Aorta (tissue), 5 donors: ENCODE measurements at places on chromosomes 2 and 18.

- no peak for DNase-seq
These were observed 91.7 kb downstream of the KLF7 start for GRCh38 chr2:207073801-207074678.

- DNase-seq, result no peak
These were observed 397 bp downstream of the ZCCHC2 start for GRCh38 chr18:62523255-62523588.

- DNase-seq, result no peak
These were observed 11.6 kb downstream of the OXER1 start for GRCh38 chr2:42752314-42752713.

GRCh38 chr2:240214790-240215675 is 74.6 kb upstream of the OTOS start:
- DNase-seq, result peak; percentile 62

DNA sequence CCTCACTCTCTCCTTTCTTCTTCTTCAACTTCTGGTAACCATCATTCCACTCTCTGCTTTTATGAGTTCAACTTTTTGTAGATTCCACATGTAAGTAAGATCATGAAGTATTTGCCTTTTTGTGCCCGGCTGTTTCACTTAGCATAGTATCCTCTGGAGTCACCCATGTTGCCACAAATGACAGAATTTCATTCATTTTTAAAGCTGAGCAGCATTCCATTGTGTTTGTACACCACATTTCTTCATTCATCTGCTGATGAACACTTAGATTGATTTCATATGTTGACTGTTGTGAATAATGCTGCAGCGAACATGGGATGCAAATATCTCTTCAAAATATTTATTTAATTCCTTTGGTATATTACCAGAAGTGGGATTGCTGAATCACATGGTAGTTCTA is 133.6 kb upstream of the ERBB4 start:
- DNase-seq, result no peak

DNA sequence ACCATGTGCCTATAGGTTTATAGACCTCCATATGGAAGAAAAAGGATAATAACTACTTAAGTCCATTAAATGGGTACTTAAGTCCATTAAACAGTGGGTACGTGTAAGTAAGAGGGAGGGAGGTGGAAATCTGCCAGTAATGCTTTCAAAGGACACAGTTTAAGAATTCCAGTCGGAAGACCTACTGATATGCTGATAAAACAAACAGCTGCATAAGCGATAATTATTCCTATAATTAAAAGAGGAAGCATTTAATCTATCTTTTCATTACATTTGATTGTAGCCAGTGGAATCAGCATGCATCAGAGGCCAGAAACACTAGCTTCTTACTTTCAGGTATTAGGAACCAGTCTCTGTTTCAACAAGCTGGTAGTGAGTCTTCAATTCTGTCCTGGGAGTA is 96.4 kb upstream of the DDX18 start:
- DNase-seq, result no peak

- no peak for DNase-seq
These were observed 6.7 kb upstream of the TNFAIP6 start for GRCh38 chr2:151350579-151351195.

DNA sequence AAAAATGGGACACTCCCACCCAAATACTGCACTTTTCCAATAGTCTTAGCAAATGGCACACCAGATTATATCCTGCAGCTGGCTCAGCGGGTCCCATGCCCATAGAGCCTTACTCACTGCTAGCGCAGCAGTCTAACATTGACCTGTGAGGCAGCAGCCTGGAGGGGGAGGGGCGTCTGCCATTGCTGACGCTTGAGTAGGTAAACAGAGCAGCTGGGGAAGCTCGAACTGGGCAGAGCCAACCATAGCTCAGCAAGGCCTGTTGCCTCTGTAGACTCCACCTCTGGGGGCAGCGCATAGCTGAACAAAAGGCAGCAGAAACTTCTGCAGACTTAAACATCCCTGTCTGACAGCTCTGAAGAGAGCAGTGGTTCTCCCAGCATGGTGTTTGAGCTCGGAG is 110.4 kb downstream of the CTIF start:
- DNase-seq, result no peak

DNA sequence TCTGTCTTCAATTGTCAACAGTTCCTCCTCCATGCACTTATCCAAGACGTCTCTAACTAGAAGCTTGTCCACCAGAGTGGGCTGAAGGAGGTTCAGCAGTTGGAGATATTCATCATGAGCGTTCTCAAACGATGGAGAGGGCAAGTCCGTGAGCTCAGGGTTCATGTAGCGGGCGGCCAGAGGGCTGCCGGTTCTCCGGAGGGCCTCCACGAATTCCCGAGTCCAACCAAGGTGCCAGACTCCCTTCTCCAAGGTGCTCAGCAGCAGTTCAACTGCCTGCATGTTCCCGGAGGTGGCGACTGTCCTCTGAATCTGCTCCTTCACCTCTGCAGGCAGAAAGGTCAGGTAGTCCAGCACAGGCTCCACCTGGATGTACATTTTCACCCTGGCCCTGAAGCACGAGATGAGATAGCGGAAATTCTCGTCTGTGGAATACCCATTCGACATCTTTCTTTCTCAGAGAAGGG is 590 bp downstream of the IFIH1 start:
- DNase-seq, result peak; percentile 51

DNA sequence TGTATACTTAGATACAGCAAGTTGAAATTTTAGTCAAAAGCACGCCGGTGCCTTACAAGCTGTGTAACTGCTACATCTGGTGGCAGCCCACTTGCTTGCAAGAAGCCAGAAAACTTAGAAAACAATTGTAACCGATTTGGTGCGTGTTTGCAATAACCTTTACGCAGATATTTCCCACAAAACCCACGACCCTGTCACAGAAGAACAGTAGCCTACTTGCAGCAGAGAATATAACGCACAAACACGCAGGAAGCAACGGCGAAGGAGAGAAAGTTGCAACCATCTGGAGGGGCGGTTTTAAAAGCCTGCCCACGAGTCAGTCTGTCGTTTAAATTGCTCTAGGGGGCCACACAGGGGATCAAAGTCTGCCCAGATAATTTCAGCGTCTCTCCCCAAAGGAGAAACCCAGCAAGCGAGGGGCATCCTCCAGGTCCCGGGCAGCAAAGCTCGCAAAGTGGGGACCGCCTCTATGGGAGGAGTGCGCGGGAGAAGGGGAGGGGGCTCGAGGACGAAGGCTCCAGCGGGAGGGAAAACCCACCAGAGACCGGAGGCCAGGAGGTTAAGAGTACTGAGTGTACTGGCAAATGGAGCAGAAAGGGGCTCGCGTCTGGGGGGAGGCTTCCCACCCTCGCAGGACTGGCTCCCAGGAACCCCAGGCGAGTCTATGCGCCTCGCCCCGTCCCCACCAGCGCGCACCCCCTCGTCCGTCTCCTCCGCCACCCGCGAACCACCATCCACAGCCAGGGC is 1.1 kb downstream of the TLK1 start:
- peak; percentile 63 for DNase-seq

DNA sequence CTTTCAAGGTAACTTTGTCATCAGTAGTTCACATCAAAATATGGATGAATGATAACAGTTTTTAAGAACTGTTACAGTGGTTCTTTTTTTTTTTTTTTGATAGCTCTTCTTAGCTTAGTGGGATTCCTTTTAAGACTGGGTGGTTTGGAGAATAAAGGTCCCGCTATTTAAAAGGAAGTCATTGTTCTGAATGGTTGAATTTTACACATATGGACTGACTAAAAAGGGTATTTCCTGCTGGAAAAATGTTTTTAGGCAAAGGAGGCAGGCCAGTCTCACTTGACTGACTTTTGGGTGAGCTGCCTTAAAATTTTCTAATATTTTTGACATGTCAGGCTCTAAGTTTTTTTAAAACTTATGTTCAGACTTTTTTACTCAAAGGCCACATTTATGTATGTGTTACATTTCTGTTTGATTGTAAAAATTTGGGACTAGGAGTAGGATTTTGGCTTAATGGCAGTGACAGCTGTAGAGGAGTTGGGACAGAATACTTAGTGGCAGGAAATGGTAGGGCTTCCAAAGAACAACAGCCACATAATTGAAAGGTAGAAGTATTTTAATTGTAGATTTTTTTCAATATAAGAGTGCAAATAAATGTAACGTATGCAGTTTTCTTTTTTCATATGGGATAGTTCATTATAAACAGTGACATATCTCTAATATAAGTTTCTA is 13.7 kb downstream of the VAPA start:
- DNase-seq, result no peak

DNA sequence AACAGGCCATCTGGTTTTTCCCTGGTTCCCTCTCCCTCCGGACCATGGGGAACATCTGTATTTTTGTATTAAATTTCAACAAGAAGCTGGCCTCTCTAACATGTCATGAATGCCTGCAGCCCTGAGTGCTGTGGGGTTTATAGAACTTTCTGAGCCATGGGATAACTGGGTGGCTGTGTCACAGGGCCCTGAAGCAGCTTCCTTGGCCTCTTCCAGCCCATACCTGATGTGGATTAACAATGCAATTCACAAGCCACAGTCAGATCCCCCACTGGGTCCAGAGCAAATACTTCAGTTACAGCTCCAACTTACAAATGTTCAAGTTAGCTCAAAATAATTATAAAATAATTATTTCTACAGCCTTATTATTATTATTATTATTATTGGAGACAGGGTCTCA is 307.8 kb upstream of the CELF4 start:
- DNase-seq, result no peak

- peak; percentile 84 for DNase-seq
These were observed 18.8 kb upstream of the HAAO start for GRCh38 chr2:42810971-42811811.

GRCh38 chr2:69589973-69590652 is 53.4 kb downstream of the AAK1 start:
- no peak for DNase-seq

GRCh38 chr2:124267794-124268193 is 242.7 kb downstream of the CNTNAP5 start:
- no peak for DNase-seq

DNA sequence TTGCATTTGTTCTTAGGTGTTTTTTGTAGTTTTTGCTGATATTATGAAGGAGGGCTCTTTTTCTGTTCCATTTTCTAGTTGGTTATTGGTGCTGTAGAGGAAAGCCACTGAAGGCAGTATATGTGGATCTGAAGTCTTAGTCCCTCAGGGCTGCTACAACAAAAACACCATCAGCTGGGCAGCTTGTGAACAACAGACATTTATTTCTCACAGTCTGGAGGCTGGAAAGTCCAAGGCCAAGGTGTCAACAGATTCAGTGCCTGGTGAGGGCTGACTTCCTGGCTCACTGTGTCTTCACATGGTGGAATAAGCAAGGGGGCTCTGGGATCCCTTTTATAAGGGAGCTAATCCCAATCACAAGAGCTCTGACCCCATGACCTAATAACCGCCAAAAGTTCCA is 31.4 kb upstream of the HDAC4 start:
- no peak for DNase-seq

DNA sequence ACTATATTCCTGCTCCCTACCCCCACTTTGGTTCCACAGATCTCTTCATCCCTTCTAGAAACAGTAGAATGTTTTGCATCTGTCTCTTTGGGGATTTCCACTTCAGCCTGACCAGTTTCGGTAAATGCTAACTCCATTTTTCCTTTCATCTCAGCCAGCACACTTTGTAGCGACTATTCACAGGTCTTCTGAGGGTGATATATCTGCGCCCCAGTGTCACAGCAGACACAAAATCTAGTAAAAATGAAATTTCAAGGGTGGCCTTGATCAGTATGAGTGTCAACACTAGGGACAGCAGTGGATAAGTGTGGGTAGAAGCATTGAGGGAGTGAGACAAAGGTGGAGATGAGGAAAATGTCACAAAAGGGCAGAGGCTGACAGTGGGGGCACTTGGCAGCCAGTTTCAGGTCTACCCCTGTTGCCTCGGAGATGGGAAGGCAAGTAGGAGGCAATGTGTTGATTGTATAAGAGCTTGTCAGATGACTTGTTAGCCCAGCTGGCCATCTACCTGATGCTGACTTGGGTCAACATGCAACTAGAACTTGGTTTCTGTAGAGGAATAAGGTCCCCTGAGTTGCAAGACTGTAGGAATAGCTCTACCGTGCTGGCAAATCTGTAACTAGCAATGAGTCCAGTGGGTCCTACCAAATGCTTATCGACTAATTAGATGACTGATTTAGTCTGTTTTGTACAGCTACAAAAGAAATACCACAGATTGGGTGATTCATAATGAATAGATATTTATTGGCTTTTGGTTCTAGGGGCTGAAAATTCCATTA is 60.7 kb downstream of the CXCR4 start:
- DNase-seq, result no peak

DNA sequence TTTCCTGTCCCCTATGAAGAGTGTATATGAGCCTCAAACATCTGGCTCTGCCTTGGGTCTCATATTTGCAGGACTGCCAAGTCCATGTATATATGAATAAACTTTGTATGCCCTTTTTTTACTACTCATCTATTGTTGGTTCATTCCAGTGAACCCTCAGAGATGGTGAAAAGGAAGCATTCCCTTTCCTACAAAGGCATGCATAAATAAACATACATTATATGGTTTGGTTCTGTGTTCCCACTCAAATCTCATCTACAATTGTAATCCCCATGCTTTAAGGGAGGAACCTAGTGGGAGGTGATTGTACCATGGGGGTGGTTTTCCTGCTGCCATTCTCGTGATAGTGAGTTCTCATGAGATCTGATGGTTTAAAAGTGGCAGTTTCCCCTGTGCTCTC is 534.2 kb downstream of the SPAG16 start:
- DNase-seq, result no peak

DNA sequence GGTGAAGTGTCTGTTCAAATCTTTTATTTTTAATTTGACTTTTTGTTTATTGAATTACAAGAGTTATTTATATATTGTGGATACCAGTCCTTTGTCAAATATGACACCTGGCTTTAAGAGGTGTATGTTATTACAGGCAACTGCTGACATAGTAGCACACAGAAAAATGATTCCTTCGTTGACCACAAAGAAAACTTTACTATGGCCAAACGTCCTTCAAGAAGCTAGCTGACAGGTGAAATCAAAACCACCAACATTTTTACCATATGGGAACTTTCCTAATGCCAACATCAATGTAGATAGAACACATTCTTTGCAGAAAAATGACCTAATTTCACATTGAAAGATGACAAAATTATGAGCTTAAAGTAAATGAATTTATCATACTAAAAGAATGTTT is 6.4 kb upstream of the SRBD1 start:
- DNase-seq, result no peak

DNA sequence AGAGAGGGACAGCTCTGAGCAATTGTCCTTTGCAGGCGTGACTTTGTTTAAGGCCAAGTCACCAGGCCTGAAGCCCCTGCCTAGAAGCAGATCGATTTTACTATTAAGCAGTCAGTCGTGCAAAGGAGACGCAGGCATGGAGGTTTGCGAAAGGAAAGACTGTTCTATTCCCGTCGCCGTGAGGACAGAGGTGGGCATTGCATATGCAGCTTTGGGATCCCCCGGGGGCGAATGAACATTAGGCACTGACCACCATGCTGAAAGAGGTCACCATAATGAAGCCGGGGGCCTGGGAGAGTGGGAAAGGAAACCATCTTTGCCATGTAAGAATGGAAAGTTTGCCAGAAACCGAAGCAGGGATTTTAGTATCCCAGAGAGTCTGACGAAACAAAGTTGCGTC is 231.6 kb downstream of the BCL11A start:
- DNase-seq, result no peak

GRCh38 chr18:70411307-70411706 is 122.5 kb downstream of the SOCS6 start:
- DNase-seq, result no peak
